ENCODE measurements at places on chromosomes 2 and 18.
A peak's percentile ranks its signal among the peaks of the same experiment; 100 is the strongest.

- H3K4me1 ChIP-seq: peaks cover 52% of the 10 kb centered on the region
- H3K4me3 ChIP-seq: peak overlapping the region; percentile 71
- H3K36me3 ChIP-seq: peaks cover 65% of the 10 kb centered on the region
- peaks cover 26% of the 10 kb centered on the region for H3K27me3 ChIP-seq
- DNase-seq: no peak
Observed at GRCh38 chr2:74503506-74504475, 3.7 kb downstream of the PCGF1 start.

GRCh38 chr2:68385220-68385906 is 20.3 kb downstream of the PLEK start:
- no peak overlapping the region for H3K27ac ChIP-seq
- H3K4me1 ChIP-seq: peaks cover 36% of the 10 kb centered on the region
- peaks cover 18% of the 10 kb centered on the region for H3K27me3 ChIP-seq
- DNase-seq: no peak
- no peak overlapping the region for H3K4me3 ChIP-seq

DNA sequence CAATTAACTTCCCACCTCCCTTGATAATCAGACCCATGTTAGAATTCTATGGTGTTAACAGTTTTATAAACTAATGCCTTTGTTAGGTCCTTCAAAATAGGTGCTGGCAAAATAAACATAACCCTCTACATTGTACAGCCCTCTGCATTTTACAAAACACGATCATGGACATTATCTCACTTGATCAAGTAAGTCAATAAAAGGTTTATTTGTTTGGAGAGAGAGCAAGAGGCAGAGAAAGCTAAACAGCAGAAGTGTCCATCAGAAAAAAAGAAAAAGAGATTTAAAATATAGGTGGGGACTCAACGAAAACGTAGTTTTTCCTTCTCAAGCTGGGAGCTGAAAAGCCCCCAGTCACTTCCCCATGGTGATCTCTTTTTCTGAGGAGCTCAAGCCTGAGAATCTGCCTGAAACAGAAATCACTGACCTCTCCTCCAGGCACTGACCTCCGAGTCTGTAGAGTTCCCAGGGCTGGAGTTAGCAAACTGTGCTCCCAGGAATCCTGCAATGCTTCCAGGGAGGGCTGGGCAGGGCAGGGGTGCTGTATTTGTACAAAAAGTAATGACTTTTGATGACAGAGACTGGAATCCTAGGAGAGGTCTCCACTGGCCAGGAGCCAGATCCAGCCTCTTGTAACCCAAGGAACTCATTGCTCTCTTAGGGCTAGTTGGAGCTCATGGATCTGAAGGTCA is 137.8 kb upstream of the KLHL29 start:
- DNase-seq: no peak
- H3K27ac ChIP-seq: no peak overlapping the region
- H3K4me1 ChIP-seq: no peaks in the 10 kb centered on the region
- H3K27me3 ChIP-seq: no peaks in the 10 kb centered on the region
- H3K36me3 ChIP-seq: no peaks in the 10 kb centered on the region
- no peak overlapping the region for H3K4me3 ChIP-seq

GRCh38 chr2:234463626-234464290 is 33.1 kb downstream of the ARL4C start:
- peaks cover 57% of the 10 kb centered on the region for H3K4me1 ChIP-seq
- H3K27me3 ChIP-seq: no peaks in the 10 kb centered on the region
- peak overlapping the region; percentile 81 for H3K4me3 ChIP-seq
- peak overlapping the region; percentile 91 for H3K27ac ChIP-seq
- DNase-seq: peak; percentile 76

DNA sequence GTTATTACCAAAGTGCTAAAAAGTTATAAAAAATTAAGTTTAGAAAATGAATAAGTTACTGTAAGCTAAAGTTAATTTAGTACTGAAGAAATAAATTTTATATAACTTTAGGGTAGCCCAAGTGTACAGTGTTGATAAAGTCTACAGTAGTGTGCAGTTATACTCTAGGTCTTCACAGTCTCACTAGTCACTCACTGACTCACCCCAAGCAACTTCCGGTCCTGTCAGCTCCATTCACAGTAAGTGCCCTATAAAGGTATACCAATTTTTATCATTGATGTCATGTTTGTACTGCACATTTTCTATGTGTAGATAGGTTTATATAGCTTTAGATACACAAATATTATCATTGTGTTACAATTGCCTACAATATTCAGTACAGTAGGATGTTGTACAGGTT is 518.3 kb upstream of the PIK3C3 start:
- H3K27me3 ChIP-seq: no peaks in the 10 kb centered on the region
- no peaks in the 10 kb centered on the region for H3K4me1 ChIP-seq
- no peak overlapping the region for H3K4me3 ChIP-seq
- no peak for DNase-seq

DNA sequence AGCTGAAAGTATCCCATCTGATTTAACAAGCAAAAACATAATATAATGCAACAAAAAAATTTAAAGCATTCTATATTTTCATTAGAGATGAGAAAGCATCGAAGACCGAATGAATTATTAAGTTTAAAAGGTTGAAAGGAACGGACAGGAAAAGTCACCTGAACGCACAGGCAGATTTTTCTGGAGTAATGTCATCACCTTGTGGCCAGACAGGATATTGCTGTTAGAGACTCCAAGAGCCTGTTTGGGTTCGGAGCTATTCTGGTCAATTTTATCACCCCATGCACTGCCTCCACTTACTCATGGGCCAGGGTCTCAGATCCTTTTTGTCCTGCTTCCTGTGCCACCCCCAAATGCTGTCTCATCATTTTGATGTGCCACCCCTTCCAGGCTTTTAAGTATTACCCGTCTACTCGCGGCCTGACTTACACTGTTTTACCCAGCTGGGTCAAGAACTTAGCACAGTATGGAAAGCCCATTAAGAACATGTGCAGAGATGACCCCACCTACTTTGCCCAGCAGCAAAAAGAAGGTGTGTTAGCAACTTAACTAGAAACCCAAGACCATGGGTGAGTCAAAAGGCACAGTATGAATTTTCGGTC is 27.3 kb downstream of the GKN2 start:
- peak; percentile 44 for DNase-seq
- H3K36me3 ChIP-seq: no peaks in the 10 kb centered on the region
- H3K4me1 ChIP-seq: peaks cover 6% of the 10 kb centered on the region
- no peak overlapping the region for H3K4me3 ChIP-seq
- no peak overlapping the region for H3K27ac ChIP-seq

DNA sequence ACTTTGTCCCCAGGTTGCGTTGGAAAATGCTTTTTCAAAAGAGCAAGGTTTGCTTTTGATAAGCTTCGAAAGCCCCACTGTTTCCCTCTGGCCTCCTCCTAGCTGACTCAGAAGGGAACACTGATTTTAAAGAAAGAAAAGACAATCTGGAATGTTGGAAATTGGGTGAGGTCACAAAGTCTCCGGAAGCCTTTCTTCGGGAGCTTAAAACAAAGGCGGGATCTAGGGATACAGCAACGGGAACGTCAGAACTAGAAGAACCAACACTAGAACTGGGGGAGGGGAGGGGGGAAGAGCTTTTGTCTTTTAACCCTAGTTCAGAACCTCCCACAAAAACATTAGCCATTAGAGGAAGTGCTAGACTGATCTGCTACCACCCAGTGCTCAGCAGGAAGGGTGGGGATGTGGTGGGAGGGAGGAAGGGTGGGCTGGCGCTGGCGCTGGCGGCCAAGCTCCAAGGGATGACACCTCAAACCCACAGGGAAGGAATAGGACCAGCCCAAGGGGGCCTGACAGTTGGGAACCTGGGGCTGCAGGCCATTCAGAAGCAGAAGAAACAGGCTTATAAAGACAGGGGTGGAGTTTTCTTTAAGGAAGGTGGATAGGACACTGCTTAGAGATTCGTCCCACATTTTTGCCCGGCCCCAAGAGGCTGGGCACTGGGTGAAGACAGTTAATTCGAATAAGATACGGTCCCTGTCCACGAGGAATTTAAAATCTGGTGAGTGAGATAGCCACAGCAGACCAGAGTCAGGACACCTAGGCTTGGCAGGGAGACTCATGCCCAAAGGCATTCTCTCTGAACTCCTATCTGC is 1.7 kb downstream of the TMSB10 start:
- DNase-seq: peak; percentile 53
- peak overlapping the region; percentile 76 for H3K27ac ChIP-seq
- H3K4me3 ChIP-seq: peak overlapping the region; percentile 83
- peaks cover 48% of the 10 kb centered on the region for H3K36me3 ChIP-seq
- peaks cover 48% of the 10 kb centered on the region for H3K4me1 ChIP-seq

DNA sequence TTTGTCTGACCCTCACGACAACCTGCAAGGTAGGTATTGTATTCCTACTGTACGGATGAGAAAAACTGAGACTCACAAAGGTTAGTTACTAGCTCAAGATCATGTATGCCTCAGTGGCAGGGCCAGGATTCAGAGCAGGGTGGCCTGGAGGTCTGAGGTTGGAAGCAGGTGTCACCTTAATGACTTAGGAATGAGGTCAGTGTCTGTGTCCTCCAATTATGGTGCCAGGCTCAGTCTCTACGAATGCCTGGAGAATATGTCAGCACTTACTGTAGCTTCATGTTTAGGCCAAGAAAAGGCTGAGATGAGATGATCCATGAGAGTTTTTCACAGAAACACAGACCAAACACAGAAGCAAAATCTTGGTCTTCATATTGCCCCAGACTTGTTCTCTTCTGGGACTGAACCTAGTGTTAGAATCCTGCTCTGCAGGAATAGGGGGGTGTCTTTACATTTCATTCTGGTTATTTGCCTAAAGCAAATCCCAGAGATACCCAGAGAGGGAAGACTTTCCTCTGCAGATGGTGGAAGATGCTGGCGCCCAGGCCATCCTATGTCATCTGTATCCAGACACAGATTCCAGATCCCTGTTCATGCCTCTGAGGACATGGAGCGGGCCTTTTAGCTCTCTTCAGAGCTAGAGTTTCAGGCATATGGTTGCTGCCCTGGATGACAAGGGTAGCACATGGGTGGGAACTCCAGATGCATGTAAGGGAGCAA is 16.3 kb upstream of the RAB10 start:
- H3K4me1 ChIP-seq: peaks cover 6% of the 10 kb centered on the region
- H3K4me3 ChIP-seq: no peak overlapping the region
- H3K36me3 ChIP-seq: no peaks in the 10 kb centered on the region
- no peak overlapping the region for H3K27ac ChIP-seq

GRCh38 chr2:118221536-118222272 is 133.4 kb downstream of the INSIG2 start:
- peaks cover 63% of the 10 kb centered on the region for H3K27me3 ChIP-seq
- H3K4me1 ChIP-seq: peaks cover 19% of the 10 kb centered on the region
- no peak overlapping the region for H3K27ac ChIP-seq
- H3K36me3 ChIP-seq: no peaks in the 10 kb centered on the region
- no peak overlapping the region for H3K4me3 ChIP-seq
- DNase-seq: no peak

- H3K36me3 ChIP-seq: no peaks in the 10 kb centered on the region
- H3K4me1 ChIP-seq: no peaks in the 10 kb centered on the region
- DNase-seq: no peak
- no peaks in the 10 kb centered on the region for H3K27me3 ChIP-seq
- H3K27ac ChIP-seq: no peak overlapping the region
- no peak overlapping the region for H3K4me3 ChIP-seq
Observed at GRCh38 chr2:194424683-194425209, 1232.3 kb upstream of the SLC39A10 start.

- no peak overlapping the region for H3K27ac ChIP-seq
- peaks cover 9% of the 10 kb centered on the region for H3K27me3 ChIP-seq
- no peaks in the 10 kb centered on the region for H3K36me3 ChIP-seq
- no peak overlapping the region for H3K4me3 ChIP-seq
- H3K4me1 ChIP-seq: peaks cover 16% of the 10 kb centered on the region
Observed at GRCh38 chr2:237471438-237472186, 15.4 kb upstream of the MLPH start.

Data from activated T-helper 2 cell treated with anti-CD3 and anti-CD28 coated beads, Interferon-gamma antibody, Interleukin-2, Interleukin-4, amounts not matched to agents 10 μg/mL and 5 μg/mL and 100 μg/mL, durations not matched to agents 14 hours and 24 hours and 36 hours (primary cell).